ENCODE measurements at places on chromosomes 2 and 18. TPM values are rescaled to one million over a fixed set of nuclear protein-coding genes. Genes with fewer than 3 reads are reported as not detected.
A peak's percentile ranks its signal among the peaks of the same experiment; 100 is the strongest.

DNA sequence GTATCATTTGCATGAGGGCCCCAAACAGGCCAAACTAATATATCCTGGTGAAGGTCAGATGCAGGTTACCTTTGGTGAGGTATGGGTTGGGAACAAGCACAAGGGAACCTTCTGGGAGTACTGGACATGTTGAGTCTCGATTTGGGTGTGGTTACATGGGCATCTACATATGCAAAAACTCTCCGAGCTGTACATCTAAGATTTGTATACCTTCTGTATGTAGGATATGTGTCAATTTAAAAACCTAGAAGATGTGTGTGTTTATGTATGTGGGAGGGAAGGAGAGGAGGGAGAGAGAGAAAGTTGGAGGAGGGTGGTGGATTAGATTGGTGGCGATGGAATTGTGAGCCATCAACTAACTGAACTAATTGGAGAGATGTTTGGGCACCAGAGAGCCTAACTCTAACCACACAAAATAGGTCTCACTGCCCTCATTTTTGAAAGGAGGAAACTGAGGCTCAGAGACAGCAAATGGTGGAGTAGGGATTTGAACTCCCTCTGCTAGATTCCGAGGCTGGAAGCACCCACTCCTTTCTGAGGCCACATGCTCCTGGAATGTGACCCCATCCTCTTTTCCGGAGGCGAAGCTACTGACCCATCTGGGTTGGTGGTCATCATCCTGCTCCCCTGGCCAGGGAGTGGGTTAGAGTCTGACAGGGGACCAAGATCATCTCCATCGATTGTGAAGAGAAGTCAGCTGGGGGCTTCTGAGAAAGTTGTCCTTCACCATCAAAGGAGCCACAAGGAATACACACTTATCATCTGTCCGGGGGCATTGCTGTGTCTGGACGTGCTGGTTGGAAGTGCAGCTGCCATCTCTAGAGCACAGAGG lies 107.3 kb upstream of the MYCN start:
- no peaks in the 10 kb centered on the region for H3K4me1 ChIP-seq
- DNase-seq = peak; percentile 36
- H3K27ac ChIP-seq = no peak overlapping the region

GRCh38 chr2:146754606-146755005 lies 1090.2 kb upstream of the ACVR2A start:
- H3K27me3 ChIP-seq = no peaks in the 10 kb centered on the region
- DNase-seq = no peak
- H3K4me1 ChIP-seq = no peaks in the 10 kb centered on the region
- no peak overlapping the region for H3K27ac ChIP-seq
- no peak overlapping the region for H3K4me3 ChIP-seq

DNA sequence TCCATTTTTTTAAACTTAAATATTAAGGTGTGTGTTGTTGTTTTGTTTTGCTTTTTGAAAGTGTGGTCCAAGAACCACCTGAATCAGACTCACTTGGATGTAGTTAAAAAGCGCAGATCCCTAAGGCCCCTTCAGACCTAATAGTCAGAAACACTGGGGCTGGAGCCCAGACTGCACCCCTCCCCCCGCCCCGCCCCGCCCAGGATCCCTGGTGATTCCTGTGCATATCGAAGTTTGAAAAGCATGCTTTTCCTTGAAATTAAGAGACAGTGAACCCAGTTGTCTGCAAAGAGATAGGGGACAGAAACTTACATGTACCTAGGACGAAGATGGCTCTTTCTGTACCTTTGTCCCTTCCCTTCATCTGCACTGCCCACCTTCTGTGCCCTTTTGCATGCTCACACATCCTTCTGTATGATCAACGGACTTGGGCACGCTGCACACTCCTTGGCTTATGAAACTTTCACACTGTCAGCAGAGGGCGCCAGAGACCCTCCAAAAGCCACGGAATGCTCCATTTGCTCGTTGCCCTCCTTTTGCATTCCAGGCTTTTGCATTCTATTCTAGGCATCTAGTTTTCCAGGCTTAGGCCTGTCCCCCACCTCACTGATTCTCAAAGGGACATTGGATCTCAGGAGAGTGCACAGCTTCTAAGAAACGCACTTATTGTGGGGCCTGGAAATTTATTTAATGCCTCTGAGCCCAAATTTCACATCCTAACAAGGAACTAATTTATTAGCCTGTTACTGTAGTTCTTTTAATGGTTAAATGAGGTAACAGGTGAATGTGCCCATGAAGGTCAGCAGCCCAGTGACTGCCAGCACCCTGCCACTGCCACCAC lies 32.8 kb upstream of the SLC14A1 start:
- H3K27me3 ChIP-seq = no peaks in the 10 kb centered on the region
- H3K36me3 ChIP-seq = no peaks in the 10 kb centered on the region
- no peak overlapping the region for H3K27ac ChIP-seq
- H3K4me1 ChIP-seq = no peaks in the 10 kb centered on the region
- no peak overlapping the region for H3K4me3 ChIP-seq
- peak; percentile 79 for DNase-seq

DNA sequence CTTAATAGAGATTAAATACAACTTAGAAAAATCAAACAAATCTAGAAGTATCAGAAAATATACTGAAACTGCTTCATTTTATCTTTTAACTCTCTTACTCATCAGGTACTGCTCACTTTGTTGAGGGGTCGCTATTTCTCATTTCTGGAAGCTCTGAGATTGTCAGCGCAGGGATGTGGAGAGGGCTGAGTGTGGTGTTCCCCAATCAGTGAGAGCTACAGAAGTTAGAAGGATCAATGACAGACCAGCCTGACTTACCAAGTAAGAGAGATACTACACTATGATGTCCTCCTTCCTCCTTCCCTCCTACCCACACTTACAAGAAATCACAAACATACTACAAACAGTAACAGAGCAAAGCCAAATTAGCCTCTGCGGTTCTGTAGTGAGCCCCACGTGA lies 8.1 kb downstream of the GCFC2 start:
- peaks cover 66% of the 10 kb centered on the region for H3K36me3 ChIP-seq
- no peak overlapping the region for H3K27ac ChIP-seq
- no peak overlapping the region for H3K4me3 ChIP-seq

GRCh38 chr18:42183746-42184145 lies 228.7 kb downstream of the PIK3C3 start:
- H3K4me1 ChIP-seq = no peaks in the 10 kb centered on the region
- DNase-seq = no peak
- H3K4me3 ChIP-seq = no peak overlapping the region

DNA sequence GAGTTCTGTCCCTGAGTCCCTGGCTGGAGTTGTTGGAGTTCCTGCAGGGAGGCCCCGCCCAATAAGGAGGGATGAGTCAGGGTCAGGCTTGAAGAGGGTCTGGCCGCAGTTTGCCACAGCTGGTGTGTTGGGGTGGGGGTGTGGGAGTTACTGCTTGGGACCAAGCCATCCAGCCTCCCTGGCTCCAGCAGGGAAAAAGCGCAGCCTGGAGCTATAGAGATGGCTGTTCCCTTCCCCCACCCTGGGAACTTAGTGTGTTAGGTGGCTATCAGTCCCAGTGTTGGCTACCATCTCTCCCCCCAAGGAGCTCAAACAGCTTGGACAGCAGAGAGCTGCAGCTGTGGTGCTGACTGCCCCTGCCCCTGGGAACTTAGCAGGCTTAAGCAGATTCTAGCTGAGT lies 13.2 kb upstream of the TANK start:
- H3K4me1 ChIP-seq = no peaks in the 10 kb centered on the region
- no peak for DNase-seq
- H3K4me3 ChIP-seq = no peak overlapping the region
- no peaks in the 10 kb centered on the region for H3K36me3 ChIP-seq

GRCh38 chr2:176595986-176596385 lies 326.7 kb downstream of the MTX2 start:
- DNase-seq = no peak
- no peaks in the 10 kb centered on the region for H3K4me1 ChIP-seq
- no peaks in the 10 kb centered on the region for H3K36me3 ChIP-seq

GRCh38 chr18:30016179-30016578 lies 1026.4 kb downstream of the DSC3 start:
- no peak overlapping the region for H3K4me3 ChIP-seq
- no peaks in the 10 kb centered on the region for H3K36me3 ChIP-seq
- H3K27me3 ChIP-seq = no peaks in the 10 kb centered on the region
- H3K4me1 ChIP-seq = no peaks in the 10 kb centered on the region

- no peaks in the 10 kb centered on the region for H3K27me3 ChIP-seq
- DNase-seq = no peak
- H3K4me3 ChIP-seq = peak overlapping the region; percentile 0
- H3K36me3 ChIP-seq = no peaks in the 10 kb centered on the region
Measured at GRCh38 chr2:68765739-68766375, 31.2 kb downstream of the ARHGAP25 start.

DNA sequence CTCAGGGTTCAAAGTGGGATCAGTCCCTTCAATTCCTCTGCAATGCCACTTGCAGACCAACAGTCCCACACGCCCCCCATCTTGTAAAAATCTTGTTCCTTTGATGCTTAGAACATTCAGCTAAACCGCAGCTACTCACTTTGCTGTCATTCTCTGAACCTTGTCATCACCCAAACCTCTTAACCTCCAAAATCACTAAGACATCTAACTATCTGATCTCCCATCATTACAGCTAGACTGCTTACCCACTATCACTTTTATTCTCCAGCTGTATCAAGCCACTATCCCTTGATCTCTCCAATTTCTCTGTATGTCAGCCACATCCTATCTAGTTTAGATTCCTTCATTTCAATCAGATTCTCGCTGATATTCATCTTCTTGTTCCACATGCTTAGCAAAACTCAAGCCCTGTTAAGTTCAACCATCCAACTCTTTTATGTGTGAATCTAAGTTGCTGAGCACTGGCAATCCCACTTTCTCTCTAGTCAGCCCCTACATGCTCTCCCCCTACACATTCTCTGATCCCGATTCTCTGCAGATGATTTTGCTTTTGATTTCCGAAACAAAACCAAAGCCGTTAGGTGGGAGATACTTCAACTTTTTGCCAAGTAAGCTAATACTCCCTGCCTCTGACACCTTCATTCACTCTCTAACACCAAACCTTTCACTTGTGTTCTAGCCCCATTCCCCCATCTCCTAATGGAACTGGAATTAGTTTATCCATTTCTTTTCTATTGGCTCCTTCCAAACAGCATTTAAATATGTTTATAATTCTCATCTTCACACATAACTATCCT lies 4.6 kb downstream of the GTF3C2 start:
- no peak for DNase-seq
- peaks cover 5% of the 10 kb centered on the region for H3K36me3 ChIP-seq
- H3K27ac ChIP-seq = no peak overlapping the region

- no peaks in the 10 kb centered on the region for H3K27me3 ChIP-seq
- no peak for DNase-seq
- H3K4me1 ChIP-seq = no peaks in the 10 kb centered on the region
Measured at GRCh38 chr18:72826736-72827135, 41.1 kb downstream of the NETO1 start.

DNA sequence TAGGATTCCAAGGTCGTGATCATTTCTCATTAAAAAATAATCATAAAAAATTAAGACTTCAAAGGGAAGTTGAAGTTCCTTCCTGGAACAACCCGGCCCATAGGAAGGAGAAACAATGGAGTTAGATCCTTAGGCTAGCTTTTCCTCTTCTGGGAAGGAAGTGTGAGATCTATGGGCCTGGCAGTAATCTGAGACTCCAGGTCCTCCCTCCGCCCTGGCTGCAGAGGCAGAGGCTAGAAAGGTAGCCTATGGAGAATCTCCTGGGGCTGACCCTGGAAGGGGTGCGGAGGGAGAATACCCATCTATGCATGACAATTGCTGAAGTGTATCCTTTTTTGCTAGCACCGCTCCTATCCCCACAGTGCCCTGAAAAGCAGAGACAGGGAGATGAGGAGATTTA lies 37.9 kb downstream of the TRIB2 start:
- H3K4me1 ChIP-seq = no peaks in the 10 kb centered on the region
- no peak for DNase-seq
- H3K27ac ChIP-seq = no peak overlapping the region
- no peak overlapping the region for H3K4me3 ChIP-seq

DNA sequence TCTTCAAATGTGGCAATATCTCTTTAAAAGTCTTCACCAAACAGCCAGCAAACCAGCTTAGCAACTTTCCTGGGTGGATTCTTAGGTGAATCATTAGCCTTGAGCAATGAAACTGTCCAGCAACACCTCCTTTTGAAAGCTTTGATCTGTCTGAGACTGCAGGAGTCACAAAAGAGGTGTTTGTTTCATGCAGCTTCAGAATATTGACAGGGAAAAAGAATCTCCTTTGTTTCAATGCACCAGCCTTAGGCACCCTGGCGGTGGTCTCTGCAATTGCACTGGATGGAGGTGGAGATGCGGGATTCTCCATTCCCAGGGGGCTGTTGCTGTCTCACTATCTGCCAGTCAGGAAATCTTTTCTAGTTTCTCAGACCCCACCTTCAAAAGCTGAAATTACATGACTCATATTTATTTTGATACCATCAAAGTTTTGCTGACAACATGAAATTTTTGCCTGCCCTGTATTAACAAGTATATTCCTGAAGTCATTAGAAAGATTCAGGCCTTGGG lies 76.0 kb upstream of the DSG1 start:
- no peak for DNase-seq
- H3K27me3 ChIP-seq = no peaks in the 10 kb centered on the region
- no peak overlapping the region for H3K4me3 ChIP-seq
- H3K36me3 ChIP-seq = no peaks in the 10 kb centered on the region
- H3K27ac ChIP-seq = no peak overlapping the region

DNA sequence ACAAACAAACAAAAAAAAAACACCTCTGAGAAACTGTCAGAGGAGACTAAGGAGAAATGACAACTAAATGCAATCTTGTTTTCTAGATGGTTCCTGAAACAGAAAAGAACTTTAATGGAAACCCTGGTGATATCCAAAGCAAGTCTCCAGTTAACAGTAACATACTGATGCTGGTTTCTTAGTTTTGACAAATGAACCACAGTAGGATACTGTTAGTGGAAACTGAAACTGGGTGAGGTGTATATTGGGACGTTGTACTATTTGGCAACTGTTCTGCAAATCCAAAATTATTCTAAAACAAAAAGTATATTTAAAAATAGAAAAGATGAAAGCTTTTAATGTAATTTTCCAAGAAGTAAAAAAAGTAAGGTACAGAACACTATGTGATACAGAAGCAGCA lies 11.4 kb downstream of the SESTD1 start:
- no peaks in the 10 kb centered on the region for H3K36me3 ChIP-seq
- no peak overlapping the region for H3K4me3 ChIP-seq
- H3K27me3 ChIP-seq = no peaks in the 10 kb centered on the region
- H3K27ac ChIP-seq = no peak overlapping the region

IL1F10 gene
- not detected for total RNA-seq

PER2 gene
- 22.7 TPM for total RNA-seq

TEX261 gene
- total RNA-seq = 63.1 TPM

PSTPIP2 gene
- 9.8 TPM for total RNA-seq
